ENCODE measurements at places on chromosomes 13 and 19. TPM values are rescaled to one million over a fixed set of nuclear protein-coding genes. Genes with fewer than 3 reads are reported as not detected.

Gene FOXA3
- polyA plus RNA-seq = 1.5 TPM

Gene LRRC25
- 1.8 TPM for polyA plus RNA-seq

Gene KRTDAP
- 0.98 TPM for polyA plus RNA-seq

Gene SLC25A15
- polyA plus RNA-seq = 16.4 TPM

Gene ZNF441
- 15.5 TPM for polyA plus RNA-seq

Gene ZNF577
- 50.9 TPM for polyA plus RNA-seq

Gene ZNF507
- polyA plus RNA-seq = 28.3 TPM

Gene ADGRL1
- polyA plus RNA-seq = 36.7 TPM

Gene MTUS2
- 0.65 TPM for polyA plus RNA-seq
